Stimulated activated CD8-positive, alpha-beta memory T cell treated with anti-CD3 and anti-CD28 coated beads, Interleukin-2, amount 100 ng/mL, for 1 hour (primary cell): ENCODE measurements at places on chromosomes 11 and 22.

GRCh38 chr11:1411301-1411700 lies 21.6 kb downstream of the BRSK2 start:
- DNase-seq = no peak

DNA sequence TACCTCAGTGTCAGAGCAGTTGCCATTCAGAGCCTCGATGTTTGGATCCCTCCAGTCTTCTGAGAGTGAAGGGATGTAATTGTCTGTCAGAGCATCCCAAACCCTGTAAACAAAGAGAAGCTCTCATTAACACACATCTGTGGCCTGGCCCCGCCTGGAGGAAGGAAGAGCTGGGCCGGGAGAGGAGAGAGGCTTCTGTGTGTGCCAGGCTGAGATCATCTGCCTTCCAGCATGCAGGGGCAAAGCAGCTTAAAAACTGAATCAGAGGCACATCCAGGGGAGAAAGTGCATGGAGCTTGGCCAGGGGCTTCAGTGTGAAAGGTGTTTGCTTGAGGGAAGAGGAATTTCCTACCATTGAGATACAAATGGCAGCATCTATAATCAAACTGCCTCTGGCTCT lies 14.5 kb downstream of the FEZ1 start:
- DNase-seq = no peak

GRCh38 chr22:21943571-21944448 lies 8.8 kb downstream of the PPM1F start:
- DNase-seq = no peak

- no peak for DNase-seq
These were observed 29.4 kb upstream of the NAV2 start for GRCh38 chr11:19683141-19683805.

GRCh38 chr11:127059750-127060149 lies 59.2 kb upstream of the KIRREL3 start:
- no peak for DNase-seq
